ENCODE measurements at places on chromosomes 5 and 9. TPM values are rescaled to one million over a fixed set of nuclear protein-coding genes. Genes with fewer than 3 reads are reported as not detected.

GRCh38 chr5:9015937-9016270, 530.0 kb downstream of the SEMA5A start:
- no peaks in the 10 kb centered on the region for H3K27me3 ChIP-seq
- H3K27ac ChIP-seq, result no peak overlapping the region
- H3K4me3 ChIP-seq, result no peak overlapping the region
- no peak for DNase-seq
- H3K4me1 ChIP-seq, result no peaks in the 10 kb centered on the region

The BSPRY gene
- 0.25 TPM for total RNA-seq

The LRRC70 gene
- 1.2 TPM for total RNA-seq

GRCh38 chr5:133932441-133933168, 35.8 kb downstream of the C5orf15 start:
- DNase-seq, result no peak
- H3K4me1 ChIP-seq, result no peaks in the 10 kb centered on the region
- no peaks in the 10 kb centered on the region for H3K27me3 ChIP-seq
- H3K4me3 ChIP-seq, result no peak overlapping the region
- H3K27ac ChIP-seq, result no peak overlapping the region

- no peaks in the 10 kb centered on the region for H3K27me3 ChIP-seq
- H3K4me1 ChIP-seq, result no peaks in the 10 kb centered on the region
- DNase-seq, result no peak
These were observed 687.1 kb downstream of the TLE1 start for GRCh38 chr9:81002242-81002641.

GRCh38 chr5:150611026-150611425, 29.4 kb upstream of the SYNPO start:
- no peak for DNase-seq
- H3K27ac ChIP-seq, result no peak overlapping the region
- no peaks in the 10 kb centered on the region for H3K27me3 ChIP-seq
- peaks cover 4% of the 10 kb centered on the region for H3K4me1 ChIP-seq
- H3K4me3 ChIP-seq, result no peak overlapping the region
- no peaks in the 10 kb centered on the region for H3K36me3 ChIP-seq

The PCDHB3 gene
- 6.7 TPM for total RNA-seq
